Kasumi-1 (cell line): ENCODE measurements at places on chromosomes 12 and 14.

DNA sequence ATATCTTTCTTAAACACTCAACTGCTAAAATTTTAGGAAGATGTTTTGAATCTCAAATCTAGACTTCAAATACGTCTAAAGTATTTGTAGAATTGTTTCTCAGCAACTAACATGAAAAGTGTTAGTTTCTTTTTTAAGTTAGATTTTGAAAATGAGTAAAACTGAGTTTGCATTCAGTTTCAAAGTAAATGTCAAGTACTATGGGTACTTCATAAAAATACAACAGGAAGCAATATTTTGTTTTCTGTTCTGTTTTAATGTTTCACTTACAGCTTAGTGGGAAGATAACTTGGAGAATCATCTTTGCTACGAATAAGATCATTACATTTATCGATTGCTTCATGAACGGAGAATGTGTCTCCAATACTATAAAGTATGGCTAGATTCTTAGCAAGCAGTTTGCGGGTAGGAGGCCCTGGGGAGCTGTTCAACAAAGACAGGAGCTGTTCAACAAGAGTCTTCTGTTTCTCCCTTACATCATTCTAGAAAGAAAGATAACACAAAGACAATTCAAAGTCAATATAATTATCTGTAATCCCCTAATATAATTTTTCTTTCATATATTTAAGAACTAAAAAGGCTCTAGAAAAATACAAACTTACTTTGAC is 20.2 kb downstream of the HEATR5A start:
- DNase-seq, result no peak

- DNase-seq, result peak; percentile 8
These were observed 1.5 kb downstream of the PRDM4 start for GRCh38 chr12:107759410-107759809.

DNA sequence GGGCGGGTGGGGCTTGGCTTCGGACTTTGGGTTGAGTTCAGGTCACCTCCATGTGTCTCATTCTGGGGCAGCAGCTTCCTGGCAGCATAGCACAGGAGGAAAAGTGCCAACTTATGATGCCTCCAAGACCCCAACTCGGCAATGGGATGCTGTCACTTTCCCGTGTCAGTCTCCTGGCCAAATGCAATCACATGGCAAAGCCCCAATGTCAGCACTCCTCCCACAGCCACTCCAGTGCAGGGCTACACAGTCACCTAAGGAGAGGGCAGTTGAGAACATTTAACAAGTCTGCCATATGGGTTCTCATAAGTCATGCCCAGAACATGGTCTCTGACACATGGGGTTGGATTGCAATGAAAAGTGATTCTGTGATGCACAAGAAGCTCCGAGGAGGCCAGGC is 26.7 kb downstream of the ELK3 start:
- no peak for DNase-seq

DNA sequence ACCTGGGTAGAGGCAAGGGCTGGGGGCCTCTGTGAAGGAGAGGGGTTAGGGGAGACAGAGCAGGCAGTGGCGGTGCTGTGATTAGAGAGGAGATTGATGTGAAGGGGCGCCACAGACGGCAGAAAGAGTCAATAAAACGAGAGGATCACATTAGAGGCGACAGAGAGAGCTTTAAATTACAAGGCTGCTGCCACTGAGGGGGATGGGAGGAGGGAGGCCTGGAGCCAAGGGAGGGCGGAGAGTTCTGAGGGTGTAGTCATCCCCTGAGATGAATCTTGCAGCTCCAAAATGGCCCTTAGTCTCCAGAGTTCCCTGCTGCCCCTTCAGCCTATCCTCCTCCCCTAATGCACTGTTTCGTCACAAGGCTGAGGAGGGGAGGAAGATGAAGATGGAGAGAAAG is 12.8 kb downstream of the ZFHX2 start:
- DNase-seq, result no peak

DNA sequence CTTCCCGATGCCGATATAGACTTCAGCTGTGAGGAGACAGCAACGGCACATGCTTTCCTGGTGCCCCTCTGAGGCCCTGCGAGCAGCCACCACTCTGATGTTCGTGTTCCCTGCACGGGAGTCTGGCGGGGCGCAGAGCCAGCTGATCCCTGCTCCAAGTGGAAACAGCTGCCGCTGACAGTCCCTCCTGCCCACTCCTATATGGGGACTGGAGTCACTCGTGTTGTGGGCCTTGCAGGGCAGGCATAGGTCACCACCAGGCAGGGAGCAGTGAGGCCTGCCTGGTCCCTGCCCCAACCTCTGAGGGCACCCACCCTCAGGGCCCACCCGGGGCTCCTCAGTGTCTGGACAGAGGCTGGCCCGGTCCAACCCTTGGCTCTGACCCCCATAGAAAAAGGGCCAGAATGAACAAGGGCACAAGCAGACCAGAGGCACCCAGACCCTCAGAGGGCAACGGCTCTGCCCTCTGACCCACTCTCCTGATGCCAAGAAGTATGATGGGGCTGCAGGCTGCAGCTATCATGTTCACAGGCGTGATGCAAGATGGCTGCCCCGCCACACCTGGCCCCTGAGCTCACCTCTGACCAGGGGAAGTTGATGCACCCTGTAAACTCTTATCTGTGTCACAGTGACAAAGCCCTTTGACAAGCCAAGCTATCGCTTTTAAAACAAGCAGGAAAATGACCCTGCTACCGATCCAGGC is 181.6 kb downstream of the CALM1 start:
- no peak for DNase-seq

DNA sequence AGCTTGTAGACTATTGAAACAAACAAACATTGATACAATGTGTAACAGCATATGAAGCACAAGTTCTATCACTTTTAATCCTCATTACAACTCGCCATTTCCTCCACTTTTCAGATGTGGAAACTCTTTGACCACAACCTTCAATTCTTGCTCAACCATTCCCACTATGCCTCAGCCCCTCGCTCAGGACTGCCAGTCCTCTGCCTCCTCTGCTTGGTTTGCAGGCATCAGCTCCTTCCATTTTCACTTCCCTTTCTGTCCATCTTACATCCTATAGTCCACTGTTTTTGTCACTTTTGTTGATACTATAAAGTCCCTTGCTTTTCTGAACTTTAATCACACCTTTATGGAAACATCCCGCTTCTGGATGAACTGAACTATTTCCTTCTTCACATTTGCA is 28.2 kb upstream of the CD27 start:
- peak; percentile 5 for DNase-seq

GRCh38 chr12:128783129-128783574 is 40.6 kb downstream of the SLC15A4 start:
- no peak for DNase-seq

DNA sequence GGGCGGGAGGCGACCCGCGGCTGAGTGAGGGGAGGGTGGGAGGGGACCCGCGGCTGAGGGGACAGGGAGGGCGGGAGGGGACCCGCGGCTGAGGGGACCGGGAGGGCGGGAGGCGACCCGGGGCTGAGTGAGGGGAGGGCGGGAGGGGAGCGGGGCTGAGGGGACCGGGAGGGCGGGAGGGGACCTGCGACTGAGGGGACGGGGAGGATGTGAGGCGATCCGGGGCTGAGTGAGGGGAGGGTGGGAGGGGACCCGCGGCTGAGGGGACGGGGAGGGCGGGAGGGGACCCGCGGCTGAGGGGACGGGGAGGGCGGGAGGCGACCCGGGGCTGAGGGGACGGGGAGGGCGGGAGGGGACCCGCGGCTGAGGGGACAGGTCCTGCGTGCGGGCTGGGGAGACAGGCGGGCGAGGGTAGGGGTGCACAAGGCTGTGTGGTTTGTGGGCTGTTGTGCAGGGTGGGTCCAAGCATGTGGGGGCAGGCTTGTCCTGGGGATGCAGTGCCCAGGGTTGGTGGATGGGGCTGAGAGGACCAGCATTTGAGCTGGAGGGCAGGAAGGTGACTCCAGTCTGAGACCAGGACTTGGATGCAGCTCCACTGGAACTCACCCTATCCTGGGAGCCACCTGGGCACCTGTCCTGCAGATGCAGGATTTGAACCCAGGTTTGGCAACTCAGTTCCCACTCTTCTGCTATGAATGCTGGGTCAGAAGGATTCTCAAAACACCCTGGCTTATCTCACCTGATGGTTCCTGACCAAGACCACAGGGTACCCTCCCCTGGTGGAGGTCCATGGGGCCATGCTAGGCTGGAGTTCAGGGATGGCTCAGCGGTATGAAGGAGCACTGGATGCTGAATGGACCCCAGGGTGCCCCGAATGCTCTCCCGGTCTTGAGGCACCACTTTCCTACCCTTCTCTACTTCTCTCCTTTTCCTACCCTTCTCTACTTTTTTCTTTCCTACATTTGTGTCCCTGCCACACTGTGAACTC is 9.4 kb downstream of the PLD4 start:
- DNase-seq, result no peak

DNA sequence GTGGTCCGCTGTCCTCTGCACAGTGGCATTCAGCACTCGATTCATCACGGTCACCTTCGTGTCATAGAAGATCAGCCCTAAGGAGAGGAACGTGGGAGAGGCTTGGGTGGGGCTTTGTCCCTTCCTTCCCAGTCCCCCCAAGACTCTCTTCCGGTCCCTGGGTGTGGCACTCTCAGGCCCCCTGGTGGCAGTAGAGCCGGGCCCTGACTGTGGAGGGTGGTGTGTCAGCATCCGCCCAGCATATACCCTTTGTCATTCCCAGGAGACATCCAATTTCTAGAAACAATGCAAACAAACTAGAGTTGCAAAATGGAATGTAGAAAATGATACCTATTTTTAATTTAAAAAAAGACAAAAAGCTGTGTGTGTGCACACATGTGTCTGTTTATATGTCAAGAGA is 45.0 kb downstream of the TRAFD1 start:
- peak; percentile 25 for DNase-seq
